Suprapubic skin (tissue), 4 donors: ENCODE measurements at places on chromosomes 3 and 15.

DNA sequence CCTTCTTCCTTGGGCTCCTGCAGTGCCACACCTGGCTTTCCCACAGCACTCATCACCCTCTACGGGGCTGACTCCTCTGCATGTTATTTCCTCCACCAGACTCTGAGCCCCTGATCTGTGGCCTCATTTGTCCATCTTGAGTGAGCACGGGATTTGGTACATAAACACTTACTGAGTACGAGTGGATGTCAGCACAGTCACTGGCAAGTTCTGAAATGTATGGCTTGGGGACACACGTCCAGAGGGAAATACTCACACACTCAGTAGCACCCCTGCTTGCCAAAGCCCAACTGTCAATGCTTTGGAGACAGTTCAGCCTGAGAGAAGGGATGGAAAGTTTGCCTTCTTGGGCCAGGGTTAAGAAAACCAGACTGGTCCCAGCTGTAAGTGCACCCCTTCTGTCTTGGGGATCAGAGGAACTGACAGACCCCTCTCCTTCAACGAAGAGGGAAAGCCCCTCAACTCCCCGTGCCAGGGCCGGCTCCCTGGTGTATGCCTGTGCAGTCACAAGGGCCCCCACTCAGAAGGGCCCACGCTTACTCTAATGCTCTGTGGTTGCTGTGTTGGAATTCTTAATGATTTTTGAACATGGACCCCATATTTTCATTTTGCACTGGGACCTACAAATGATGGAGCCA lies 71.9 kb downstream of the UMPS start:
- H3K27ac ChIP-seq = no peak overlapping the region
- DNase-seq = no peak
- H3K4me3 ChIP-seq = no peak overlapping the region

- no peak overlapping the region for H3K27ac ChIP-seq
- H3K4me3 ChIP-seq = no peak overlapping the region
- peak; percentile 36 for DNase-seq
- peaks cover 3% of the 10 kb centered on the region for H3K27me3 ChIP-seq
- no peaks in the 10 kb centered on the region for H3K36me3 ChIP-seq
Measured at GRCh38 chr15:78399091-78399490, 38.9 kb upstream of the IREB2 start.

DNA sequence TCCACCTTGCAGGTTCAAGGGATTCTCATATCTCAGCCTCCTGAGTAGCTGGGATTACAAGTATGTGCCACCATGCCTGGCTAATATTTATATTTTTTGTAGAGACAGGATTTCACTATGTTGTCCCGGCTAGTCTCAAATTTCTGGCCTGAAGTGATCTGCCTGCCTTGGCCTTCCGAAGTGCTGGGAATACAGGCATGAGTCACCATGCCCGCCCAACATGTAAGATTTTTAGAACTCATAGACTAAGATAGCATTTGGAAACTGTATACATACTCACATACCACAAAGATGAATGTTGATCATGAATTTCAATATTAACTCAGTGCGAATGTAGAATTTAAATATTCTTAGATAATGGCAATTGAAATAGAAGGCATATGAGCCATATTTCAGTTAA lies 718.9 kb downstream of the NLGN1 start:
- H3K36me3 ChIP-seq = no peaks in the 10 kb centered on the region
- no peak for DNase-seq
- no peak overlapping the region for H3K4me3 ChIP-seq
- no peaks in the 10 kb centered on the region for H3K4me1 ChIP-seq
- H3K27me3 ChIP-seq = no peaks in the 10 kb centered on the region

DNA sequence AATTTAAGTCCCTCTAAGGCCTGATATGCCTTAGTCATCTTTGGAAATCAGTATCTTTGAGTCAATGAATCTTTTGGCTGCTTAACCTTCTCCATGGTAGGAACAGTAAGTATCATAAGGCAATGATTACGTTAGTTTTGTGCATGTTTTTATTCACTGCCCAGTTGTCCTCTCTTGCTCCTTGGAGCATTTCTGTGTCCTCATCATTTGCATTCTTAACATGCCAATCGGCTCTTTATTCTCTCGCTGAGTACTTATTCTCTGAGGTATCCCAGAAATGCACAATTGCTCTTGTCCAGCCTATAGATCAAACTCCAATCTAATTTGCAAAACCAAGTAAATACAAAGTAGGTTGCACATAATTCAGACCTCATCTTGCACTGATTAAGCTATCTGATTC lies 405.0 kb upstream of the IL12A start:
- no peaks in the 10 kb centered on the region for H3K4me1 ChIP-seq
- no peak for DNase-seq
- no peaks in the 10 kb centered on the region for H3K27me3 ChIP-seq
- H3K4me3 ChIP-seq = no peak overlapping the region
- H3K27ac ChIP-seq = no peak overlapping the region
- H3K36me3 ChIP-seq = no peaks in the 10 kb centered on the region

- DNase-seq = no peak
- H3K27ac ChIP-seq = no peak overlapping the region
- no peaks in the 10 kb centered on the region for H3K27me3 ChIP-seq
- H3K4me1 ChIP-seq = no peaks in the 10 kb centered on the region
- no peaks in the 10 kb centered on the region for H3K36me3 ChIP-seq
- no peak overlapping the region for H3K4me3 ChIP-seq
Measured at GRCh38 chr3:144491333-144491732, 519.7 kb downstream of the DIPK2A start.

DNA sequence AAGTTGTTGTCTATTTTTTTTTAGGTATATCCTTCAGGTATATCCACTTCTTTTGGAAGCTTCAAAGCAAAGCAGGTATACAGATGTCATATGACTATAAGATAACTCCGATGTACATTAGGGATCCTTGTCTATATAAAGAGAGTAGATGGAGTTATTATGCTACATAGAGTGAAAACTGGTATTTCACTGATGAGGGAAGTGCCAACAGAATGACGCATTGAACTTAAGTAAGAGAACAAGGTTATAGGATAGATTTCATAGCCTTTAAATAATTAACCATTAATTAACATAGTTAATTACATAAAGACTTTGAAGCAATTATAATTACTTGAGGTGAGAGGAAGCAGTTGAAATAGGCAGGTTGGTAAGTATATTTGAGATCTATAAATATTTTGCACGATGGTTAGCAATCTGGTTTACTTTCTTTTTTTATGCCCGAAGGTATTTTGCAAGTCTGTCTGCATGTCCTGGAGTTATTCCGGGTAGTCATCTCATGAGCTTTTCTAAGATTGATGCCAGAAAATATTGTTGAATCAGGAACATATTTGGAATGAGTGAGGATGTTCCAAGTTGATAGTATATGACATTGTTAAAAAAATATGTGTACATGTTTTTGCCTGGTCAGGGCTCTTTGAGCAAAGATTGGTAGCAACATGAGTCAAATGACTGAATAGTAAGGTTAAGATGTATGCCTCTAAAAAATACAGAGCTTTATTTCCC lies 299.5 kb upstream of the KCNMB2 start:
- no peak overlapping the region for H3K4me3 ChIP-seq
- no peaks in the 10 kb centered on the region for H3K36me3 ChIP-seq
- H3K4me1 ChIP-seq = peaks cover 7% of the 10 kb centered on the region
- H3K27ac ChIP-seq = no peak overlapping the region

DNA sequence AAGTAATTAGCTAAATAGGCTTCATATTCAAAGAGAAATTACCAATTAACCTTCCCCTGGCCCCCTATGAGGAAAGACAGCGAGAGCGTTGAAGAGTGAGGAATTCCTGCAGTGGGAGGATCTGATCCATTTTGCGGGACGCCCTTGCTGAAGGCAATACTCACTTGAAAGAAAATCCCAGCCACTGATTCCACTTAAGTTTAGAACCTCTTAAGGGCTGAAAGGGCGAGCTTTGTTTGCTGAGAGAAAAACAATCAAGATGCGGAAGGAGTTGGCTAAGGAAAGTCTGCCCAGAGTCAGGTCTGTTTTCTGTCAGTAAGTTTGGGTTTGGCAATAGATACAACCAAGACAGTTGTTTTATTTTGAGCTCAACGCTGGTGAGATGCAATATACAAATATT lies 102.8 kb upstream of the GBE1 start:
- H3K27me3 ChIP-seq = no peaks in the 10 kb centered on the region
- H3K4me3 ChIP-seq = no peak overlapping the region
- H3K36me3 ChIP-seq = no peaks in the 10 kb centered on the region
- H3K27ac ChIP-seq = no peak overlapping the region
- H3K4me1 ChIP-seq = no peaks in the 10 kb centered on the region
- no peak for DNase-seq

GRCh38 chr3:72100080-72100511 lies 315.1 kb upstream of the PROK2 start:
- peaks cover 18% of the 10 kb centered on the region for H3K4me1 ChIP-seq
- peak overlapping the region; percentile 30 for H3K4me3 ChIP-seq
- peaks cover 15% of the 10 kb centered on the region for H3K27me3 ChIP-seq
- no peak overlapping the region for H3K27ac ChIP-seq
- no peaks in the 10 kb centered on the region for H3K36me3 ChIP-seq

- peak overlapping the region; percentile 93 for H3K27ac ChIP-seq
- H3K27me3 ChIP-seq = no peaks in the 10 kb centered on the region
- peaks cover 12% of the 10 kb centered on the region for H3K36me3 ChIP-seq
- H3K4me1 ChIP-seq = peaks cover 44% of the 10 kb centered on the region
- DNase-seq = no peak
Measured at GRCh38 chr3:57557085-57557537, 1.0 kb downstream of the PDE12 start.

- DNase-seq = no peak
- H3K27me3 ChIP-seq = no peaks in the 10 kb centered on the region
- no peak overlapping the region for H3K4me3 ChIP-seq
- H3K27ac ChIP-seq = no peak overlapping the region
Measured at GRCh38 chr3:27044931-27045481, 324.2 kb downstream of the NEK10 start.

GRCh38 chr3:45261333-45262110 lies 35.4 kb upstream of the TMEM158 start:
- H3K4me3 ChIP-seq = no peak overlapping the region
- peaks cover 2% of the 10 kb centered on the region for H3K27me3 ChIP-seq
- no peak for DNase-seq

- no peak overlapping the region for H3K4me3 ChIP-seq
- no peak overlapping the region for H3K27ac ChIP-seq
- no peaks in the 10 kb centered on the region for H3K36me3 ChIP-seq
Measured at GRCh38 chr3:140288595-140288994, 353.6 kb downstream of the CLSTN2 start.

DNA sequence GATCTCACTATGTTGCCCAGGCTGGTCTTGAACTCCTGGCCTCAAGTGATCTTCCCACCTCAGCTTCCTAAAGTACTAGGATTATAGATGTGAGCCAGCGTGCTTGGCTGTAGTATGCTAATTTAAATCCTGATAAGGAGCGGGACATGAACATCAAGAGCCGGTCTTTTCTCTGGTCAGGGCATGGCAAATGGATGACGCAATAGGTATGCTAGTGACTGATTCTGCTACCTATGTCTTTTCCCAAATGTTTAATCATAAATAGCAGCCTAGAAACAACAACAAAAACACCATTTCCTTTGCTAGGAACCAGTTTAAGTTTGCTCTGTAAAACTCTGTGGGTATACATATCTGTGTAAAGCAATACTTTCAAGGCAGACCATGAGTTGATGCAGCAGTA lies 64.7 kb downstream of the STARD9 start:
- H3K4me3 ChIP-seq = no peak overlapping the region
- peaks cover 22% of the 10 kb centered on the region for H3K36me3 ChIP-seq
- no peak overlapping the region for H3K27ac ChIP-seq
- DNase-seq = no peak
- no peaks in the 10 kb centered on the region for H3K27me3 ChIP-seq

GRCh38 chr15:84917452-84917851 lies 33.0 kb downstream of the SLC28A1 start:
- no peak for DNase-seq
- no peak overlapping the region for H3K4me3 ChIP-seq
- no peak overlapping the region for H3K27ac ChIP-seq
